ENCODE measurements at places on chromosomes 1 and 21. TPM values are rescaled to one million over a fixed set of nuclear protein-coding genes. Genes with fewer than 3 reads are reported as not detected.

DNA sequence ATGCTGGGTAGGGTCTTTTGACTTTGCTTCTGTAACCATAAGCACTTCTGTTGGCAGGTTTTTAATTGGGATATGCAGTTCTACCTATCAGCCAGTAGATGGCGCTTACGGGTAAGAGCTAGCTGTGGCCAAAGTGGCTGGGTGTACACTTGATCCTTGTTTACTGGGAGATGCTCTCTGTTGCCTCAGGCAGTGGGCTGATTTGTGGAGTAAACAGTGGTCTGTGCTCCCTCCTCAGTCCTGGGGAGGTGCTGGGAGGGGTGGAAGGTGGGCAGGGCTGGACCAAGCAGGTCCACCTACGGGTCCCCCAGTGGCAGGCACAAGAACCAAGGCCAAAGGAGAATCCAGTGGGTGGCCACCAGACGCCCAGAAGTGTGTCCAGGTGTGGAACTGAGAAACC is 43.4 kb downstream of the RALGPS2 start:
- peaks cover 5% of the 10 kb centered on the region for H3K36me3 ChIP-seq
- no peaks in the 10 kb centered on the region for H3K4me1 ChIP-seq

- H3K4me1 ChIP-seq = no peaks in the 10 kb centered on the region
- H3K27ac ChIP-seq = no peak overlapping the region
- no peaks in the 10 kb centered on the region for H3K36me3 ChIP-seq
These were observed 171.0 kb downstream of the ZZZ3 start for GRCh38 chr1:77511440-77511840.

ATXN7L2 gene
- total RNA-seq = 4.0 TPM

IFI44L gene
- not detected for total RNA-seq

DNA sequence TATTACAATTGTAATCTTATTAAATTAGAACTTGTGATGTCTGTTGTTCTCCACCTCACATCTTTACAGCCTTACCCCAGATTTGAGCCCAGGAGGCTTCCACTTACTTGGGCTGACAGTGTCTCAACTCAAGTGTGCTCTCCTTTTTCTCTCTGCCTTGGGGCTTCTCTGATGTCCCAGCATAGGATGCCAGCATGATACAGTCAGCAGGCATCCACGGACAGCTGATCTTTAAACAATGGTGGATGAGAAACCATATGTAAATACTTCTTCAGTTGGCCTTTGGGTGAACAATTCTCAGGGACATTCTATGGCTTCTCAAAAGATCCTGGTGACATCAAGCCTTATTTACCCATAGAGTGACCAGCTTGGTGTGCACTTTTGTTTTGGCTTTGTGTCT is 107.6 kb upstream of the GORAB start:
- no peaks in the 10 kb centered on the region for H3K4me1 ChIP-seq
- no peak overlapping the region for H3K27ac ChIP-seq
- no peaks in the 10 kb centered on the region for H3K36me3 ChIP-seq
- H3K27me3 ChIP-seq = no peaks in the 10 kb centered on the region
- DNase-seq = no peak

DNA sequence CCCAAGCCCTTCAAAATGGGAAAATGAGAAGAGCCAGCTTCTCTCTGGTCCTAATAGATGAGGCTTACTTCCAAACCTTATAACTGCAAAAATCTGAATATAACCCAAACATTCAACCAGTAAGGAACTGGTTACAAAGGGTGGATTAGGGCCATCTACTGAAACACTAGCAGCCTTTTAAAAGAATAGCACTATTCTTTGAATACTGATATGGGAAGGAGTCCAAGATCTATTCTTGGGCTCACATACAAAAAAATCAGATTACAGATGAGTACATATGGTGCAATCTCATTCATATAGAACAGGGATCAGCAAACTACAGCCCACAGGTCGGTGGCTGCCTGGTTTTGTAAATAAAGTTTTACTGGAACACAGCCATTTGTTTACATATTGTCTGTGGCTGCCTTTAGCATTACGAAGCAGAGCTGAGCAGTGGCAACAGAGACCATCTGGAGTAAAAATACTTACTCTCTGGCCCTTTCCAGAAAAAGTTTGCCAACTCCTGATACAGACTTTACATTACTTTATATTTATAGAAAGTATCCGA is 167.7 kb downstream of the ZSCAN20 start:
- no peak overlapping the region for H3K27ac ChIP-seq
- H3K4me1 ChIP-seq = no peaks in the 10 kb centered on the region
- DNase-seq = no peak
- H3K27me3 ChIP-seq = no peaks in the 10 kb centered on the region
- H3K36me3 ChIP-seq = no peaks in the 10 kb centered on the region

DNA sequence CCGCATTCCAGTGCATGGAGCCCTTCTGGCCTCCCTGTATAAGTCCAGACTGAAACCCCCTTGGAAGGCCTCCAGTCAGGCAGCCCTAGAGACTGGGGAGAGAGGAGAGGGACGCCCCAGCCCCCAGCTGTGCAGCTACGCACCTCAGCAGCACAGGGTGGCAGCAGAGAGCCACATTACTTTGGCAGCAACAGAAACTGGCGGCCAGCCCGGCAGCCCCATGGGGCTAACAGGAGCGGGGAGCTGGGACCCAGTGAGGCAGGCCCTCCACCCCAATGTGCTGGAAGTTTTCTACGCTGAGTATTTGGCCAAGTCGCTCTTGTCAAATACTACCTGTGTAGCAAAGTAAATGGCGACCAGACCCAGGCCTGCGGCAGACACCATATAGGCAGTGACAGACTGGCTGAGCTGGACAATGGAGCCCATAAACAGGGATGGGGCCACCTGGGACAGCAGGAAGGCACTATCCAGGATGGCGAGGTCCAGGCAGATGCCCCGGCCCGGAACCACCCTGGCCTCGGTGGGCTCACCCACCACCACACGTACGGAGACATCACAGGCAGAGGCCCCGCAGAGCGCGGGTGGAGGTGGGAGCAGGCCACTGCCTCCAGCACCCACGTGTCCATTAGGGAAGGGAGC is 21.2 kb downstream of the SLC45A3 start:
- no peak overlapping the region for H3K27ac ChIP-seq
- DNase-seq = peak; percentile 81
- no peaks in the 10 kb centered on the region for H3K36me3 ChIP-seq
- no peaks in the 10 kb centered on the region for H3K4me1 ChIP-seq
- H3K4me3 ChIP-seq = no peak overlapping the region
- H3K27me3 ChIP-seq = no peaks in the 10 kb centered on the region

DNA sequence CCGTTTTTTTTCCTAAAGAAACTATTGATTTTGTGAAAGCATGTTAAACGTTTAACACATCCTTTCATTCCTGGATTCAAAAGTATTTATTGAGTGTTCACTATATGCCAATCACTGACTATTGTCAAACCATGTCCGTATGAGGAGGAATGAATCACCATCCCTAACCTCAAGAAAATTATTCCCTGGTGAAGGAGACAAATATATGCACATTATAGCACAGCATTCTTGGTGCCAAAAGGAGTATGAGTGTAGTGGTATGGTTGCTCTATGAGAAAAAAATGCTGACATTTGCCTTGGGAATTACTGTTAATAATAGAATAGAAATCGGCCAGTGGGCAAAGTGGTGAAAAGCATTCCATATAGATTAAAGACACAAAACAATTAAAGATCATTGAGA is 1390.1 kb downstream of the MRPL39 start:
- no peaks in the 10 kb centered on the region for H3K36me3 ChIP-seq
- no peak overlapping the region for H3K4me3 ChIP-seq
- H3K27me3 ChIP-seq = no peaks in the 10 kb centered on the region
- DNase-seq = no peak
- no peak overlapping the region for H3K27ac ChIP-seq

DNA sequence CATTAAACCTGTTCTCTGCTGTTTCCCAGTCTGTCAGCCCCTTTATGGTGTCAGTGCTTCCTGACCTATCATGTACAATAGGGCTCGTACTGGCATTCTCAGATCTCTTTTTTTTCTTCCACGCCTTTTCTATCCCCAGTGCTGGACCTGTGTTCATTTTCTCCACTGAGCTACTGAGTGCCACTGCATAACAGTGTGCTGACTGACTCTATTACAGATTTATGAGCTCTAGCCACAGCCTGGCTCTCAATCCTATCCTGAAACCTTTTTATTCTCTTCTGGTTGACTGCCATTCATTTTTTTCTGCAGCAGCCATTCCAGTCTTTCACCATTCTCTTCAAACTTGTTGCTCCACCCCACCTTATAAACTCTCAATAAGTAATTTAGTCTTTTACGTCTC is 59.6 kb upstream of the MACF1 start:
- no peaks in the 10 kb centered on the region for H3K36me3 ChIP-seq
- no peak for DNase-seq
- peaks cover 28% of the 10 kb centered on the region for H3K4me1 ChIP-seq
- H3K4me3 ChIP-seq = no peak overlapping the region
- no peaks in the 10 kb centered on the region for H3K27me3 ChIP-seq

TFAP2E gene
- total RNA-seq = 3.5 TPM

DNA sequence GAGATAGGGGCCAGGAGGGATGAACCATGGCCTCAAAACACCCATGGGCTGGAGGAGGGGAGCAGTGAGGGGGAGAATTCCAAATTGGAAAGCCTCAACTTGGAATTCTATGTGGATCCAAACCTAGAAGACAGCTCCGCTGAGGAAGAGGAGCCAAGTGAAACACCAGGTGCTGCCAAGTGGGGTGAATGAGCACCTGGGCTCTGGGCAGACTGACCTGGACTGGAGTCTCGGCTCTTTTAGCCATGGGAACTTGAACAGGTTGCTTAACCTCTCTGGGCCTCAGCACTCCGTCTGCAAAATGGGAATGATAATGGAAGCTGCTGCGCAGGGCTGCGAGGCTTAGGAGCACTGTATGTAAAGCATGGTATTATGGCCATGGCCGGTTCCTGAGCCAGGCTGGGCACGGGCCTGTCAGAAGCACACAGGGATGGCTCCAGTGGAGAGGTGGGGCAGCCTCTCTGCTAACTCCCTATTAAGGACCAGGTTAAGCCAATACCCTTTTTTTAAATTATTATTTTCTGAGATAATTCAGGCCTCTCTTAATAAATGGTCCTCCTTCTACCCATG is 81.5 kb downstream of the SYT2 start:
- DNase-seq = no peak
- no peaks in the 10 kb centered on the region for H3K4me1 ChIP-seq
- no peaks in the 10 kb centered on the region for H3K27me3 ChIP-seq
- no peak overlapping the region for H3K4me3 ChIP-seq

RGS1 gene
- total RNA-seq = not detected

DNA sequence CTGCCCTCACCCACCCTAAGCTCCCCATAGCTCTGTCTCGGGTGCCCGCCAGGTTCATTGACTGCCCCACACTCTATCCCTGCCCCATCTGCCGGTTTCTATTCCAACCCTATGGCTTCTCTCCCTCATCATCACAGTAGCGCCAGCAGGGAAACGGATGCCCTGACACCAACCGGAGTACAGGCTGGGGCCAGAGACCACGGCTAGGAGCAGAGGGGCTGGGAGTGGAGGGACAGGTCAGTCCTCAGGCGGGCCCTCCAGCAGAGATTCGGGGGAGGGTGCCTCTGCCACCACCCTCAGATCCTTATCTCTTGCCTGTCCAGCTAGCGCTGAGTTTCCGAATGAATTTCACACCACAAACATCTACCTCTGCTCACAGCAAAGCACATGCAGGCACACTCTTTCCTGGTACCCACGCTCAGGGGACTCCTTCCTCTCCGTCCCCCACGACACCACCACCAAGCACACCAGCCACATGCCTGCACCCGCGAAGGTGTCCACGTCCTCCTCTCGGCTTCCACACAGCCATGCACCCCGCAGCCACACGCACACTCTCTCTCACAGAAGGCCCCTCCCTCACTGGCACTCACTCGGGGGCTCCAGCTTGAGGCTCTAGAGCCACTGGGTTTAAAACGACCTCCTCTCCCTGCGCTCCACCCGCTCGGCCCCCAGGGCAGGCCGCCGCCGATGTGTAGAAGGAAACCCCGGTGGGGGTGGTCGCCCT is 7.2 kb downstream of the TAL1 start:
- H3K4me3 ChIP-seq = peak overlapping the region; percentile 53
- 0 out of 2 replicates have a peak, but pooled peaks cover 3% of the 10 kb centered on the region for H3K4me1 ChIP-seq
- no peak for DNase-seq

GRCh38 chr1:13706046-13706445 is 6.1 kb downstream of the PRDM2 start:
- no peak overlapping the region for H3K4me3 ChIP-seq
- no peak overlapping the region for H3K27ac ChIP-seq
- DNase-seq = no peak
- H3K36me3 ChIP-seq = no peaks in the 10 kb centered on the region
- no peaks in the 10 kb centered on the region for H3K27me3 ChIP-seq
- H3K4me1 ChIP-seq = peaks cover 1% of the 10 kb centered on the region

DNA sequence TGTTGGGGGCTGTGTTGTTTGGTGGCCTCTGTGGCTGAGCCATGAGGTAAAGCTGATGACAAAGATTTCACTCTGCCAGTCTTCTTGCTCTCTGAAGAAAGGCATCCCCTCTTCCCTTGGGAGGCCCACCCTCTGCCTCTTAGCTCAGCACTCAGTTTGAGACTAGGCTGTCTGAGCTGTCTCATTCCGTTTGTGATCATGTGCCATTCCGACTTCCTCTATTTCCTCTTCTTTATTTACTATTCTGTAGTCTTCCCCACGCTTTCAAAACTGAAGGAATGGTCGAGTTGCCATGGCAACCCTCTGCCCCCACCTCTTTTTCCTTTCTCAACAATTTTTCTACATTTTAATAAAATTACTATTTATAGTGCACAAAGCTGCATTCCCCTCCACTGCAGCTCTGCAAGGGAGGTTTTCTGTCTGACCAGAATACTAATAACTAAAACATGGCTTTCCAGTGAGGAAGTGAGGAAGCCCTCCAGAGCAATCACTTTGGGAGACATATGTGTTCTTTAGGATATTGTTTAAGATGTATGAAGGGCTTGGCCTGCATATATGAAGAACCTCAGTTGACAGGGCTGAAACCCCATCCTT is 30.8 kb downstream of the KCNA3 start:
- no peaks in the 10 kb centered on the region for H3K27me3 ChIP-seq
- H3K36me3 ChIP-seq = no peaks in the 10 kb centered on the region
- H3K27ac ChIP-seq = no peak overlapping the region
- H3K4me1 ChIP-seq = no peaks in the 10 kb centered on the region

C1orf185 gene
- total RNA-seq = not detected

DNA sequence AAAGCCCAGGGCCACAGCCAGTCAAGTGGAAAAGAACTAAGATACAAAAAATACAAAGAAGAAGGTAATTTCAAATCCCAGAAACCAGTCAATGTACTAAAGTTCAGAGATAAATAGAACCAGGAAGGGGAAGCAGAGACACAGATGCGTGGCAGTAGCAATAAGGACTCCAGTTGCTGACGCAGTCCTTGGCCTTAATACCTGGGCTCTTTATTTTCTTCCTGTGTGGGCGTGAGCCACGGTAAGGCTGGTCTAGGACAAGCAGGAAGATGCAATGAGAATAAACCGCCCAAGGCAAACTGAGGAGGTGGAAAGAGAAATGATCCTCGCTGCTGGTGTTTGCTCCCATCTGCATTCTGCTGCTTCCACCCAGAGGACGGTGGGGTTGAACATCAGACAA is 65.6 kb upstream of the PLXNA2 start:
- no peak for DNase-seq
- no peaks in the 10 kb centered on the region for H3K36me3 ChIP-seq
- H3K27me3 ChIP-seq = no peaks in the 10 kb centered on the region
- no peak overlapping the region for H3K4me3 ChIP-seq

Measured in Caco-2 (cell line).